ENCODE measurements at places on chromosomes 16 and 17. TPM values are rescaled to one million over a fixed set of nuclear protein-coding genes. Genes with fewer than 3 reads are reported as not detected.

Gene ZNF385C
- total RNA-seq = 0.81 TPM

Gene CFAP97D1
- not detected for total RNA-seq

Gene TBC1D28
- total RNA-seq = not detected

Gene NPEPPS
- 59.9 TPM for total RNA-seq

Gene SLC25A39
- 111 TPM for total RNA-seq

Gene DNAI2
- not detected for total RNA-seq

Gene ENPP7
- not detected for total RNA-seq

Gene C16orf86
- 0.81 TPM for total RNA-seq

Gene MMP15
- total RNA-seq = 3.1 TPM

Gene WFDC1
- total RNA-seq = 0.52 TPM

Gene RMI2
- total RNA-seq = 42.6 TPM

Gene KRTAP2-2
- not detected for total RNA-seq

Gene SLC12A3
- not detected for total RNA-seq

Gene CDK12
- total RNA-seq = 21.5 TPM

Gene WFIKKN2
- total RNA-seq = not detected

Gene MAF
- total RNA-seq = 0.39 TPM

Gene CDK3
- total RNA-seq = 1.6 TPM

Gene METTL22
- 17.3 TPM for total RNA-seq

Gene ABCC11
- total RNA-seq = not detected

Gene SMIM5
- not detected for total RNA-seq

Gene PAQR4
- 24.0 TPM for total RNA-seq

Gene IGF2BP1
- total RNA-seq = 1.6 TPM
